ENCODE measurements at places on chromosomes 12 and 14.

GRCh38 chr14:48628870-48629269 lies 953.5 kb upstream of the MDGA2 start:
- DNase-seq: no peak

GRCh38 chr14:101369194-101369915 lies 191.9 kb upstream of the DIO3 start:
- no peak for DNase-seq

DNA sequence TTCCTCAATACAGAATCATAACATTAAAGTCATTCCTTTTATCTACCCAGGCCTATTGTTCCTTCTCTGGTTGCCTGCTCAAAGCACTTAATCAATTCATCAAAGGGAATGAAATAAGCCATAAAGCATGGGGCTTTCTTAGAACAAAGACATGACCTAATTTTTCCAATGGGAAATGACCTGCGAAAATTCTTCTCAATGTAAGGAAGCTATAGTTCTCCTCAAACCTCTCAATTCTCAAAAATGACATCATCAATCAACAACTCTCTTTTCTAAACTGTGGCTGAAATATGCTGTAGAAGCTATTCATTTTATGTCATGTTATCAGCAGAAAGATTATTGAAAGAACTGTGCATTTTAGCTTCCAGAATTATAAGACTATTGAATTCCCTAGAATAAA lies 116.0 kb upstream of the PTPRR start:
- DNase-seq: no peak

- no peak for DNase-seq
These were observed 12.8 kb downstream of the ZFYVE1 start for GRCh38 chr14:73014105-73014504.

DNA sequence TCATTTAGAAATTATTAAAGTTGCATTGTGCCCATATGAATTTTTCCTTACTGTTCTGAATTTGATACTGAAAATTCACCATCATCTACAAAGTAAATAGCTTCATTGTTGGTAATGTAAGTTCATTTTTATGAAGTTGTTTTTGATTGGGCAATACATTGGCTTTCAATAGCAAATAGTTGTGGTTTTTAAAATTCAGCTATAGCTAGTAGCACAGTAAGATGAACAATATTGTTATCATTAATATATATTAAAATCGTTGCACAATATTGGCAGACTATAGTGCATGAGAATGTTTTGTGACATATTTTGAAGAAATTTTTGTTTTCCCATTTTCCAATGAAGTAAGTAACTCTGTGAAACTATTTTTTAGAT lies 575.0 kb downstream of the PRKD1 start:
- DNase-seq: no peak

DNA sequence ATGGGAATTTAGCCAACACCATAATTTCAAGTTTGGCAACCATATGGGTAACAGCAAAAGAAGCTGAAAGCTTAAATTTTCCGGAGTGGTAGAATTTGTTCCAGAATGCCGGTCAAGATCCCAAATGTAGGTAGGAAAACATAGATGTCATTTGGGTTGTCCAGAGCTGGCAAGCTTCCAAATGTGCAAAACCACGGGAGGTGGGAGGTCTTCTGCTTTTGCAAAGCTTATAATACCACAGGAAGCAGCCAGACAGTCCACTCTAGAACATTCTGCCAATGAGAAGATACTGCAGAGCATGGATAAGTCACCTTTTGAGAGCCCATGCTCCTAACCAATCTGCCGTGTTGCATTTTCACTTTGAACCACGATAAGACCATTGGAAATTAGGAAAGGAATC lies 26.4 kb upstream of the BATF start:
- DNase-seq: no peak

GRCh38 chr12:115943310-115943629 lies 334.2 kb downstream of the MED13L start:
- DNase-seq: no peak

DNA sequence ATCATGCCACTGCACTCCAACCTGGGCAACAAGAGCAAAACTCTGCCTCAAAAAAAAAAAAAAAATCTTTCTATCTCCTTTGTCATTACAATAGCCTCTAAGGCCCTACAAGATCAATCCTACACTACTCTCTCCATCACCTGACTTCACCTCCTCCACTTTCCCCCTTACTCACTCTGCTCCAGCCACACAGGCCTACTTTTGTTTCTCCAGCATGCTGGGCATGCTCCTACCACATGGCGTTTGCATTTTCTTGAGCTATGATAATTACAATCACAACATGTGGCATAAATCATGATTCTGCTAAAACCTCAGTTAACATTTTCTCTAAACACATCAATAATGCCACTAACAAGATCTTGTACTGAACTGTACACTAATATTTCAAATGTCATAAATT lies 7.8 kb downstream of the PPP1R13B start:
- no peak for DNase-seq

GRCh38 chr12:41972196-41972595 lies 172.5 kb downstream of the GXYLT1 start:
- DNase-seq: no peak

GRCh38 chr12:114316076-114316475 lies 89.9 kb downstream of the TBX5 start:
- DNase-seq: no peak

DNA sequence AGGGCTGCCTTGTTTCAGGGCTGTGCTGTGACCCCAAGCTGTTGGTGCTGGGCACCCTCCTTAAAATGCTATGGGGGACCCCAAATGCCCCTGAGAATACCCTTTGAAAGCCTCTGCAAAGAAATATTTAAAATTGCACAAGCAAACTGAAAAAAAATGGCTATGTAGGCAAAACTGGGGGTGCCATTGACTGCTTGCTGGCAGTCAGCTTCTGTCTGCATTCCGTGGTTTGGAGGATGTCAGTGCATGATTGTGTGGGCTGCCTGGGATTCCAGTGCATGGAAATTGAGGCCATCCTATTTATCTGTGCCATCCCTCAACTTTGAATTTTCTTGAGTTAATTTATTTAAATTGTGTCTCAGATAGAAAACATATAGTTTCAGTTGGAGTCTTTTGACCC lies 113.7 kb upstream of the RTL1 start:
- peak; percentile 20 for DNase-seq

- DNase-seq: no peak
These were observed 14.4 kb downstream of the CHFR start for GRCh38 chr12:132872975-132873421.

- no peak for DNase-seq
These were observed 6.0 kb downstream of the TMCC3 start for GRCh38 chr12:94644141-94644979.

DNA sequence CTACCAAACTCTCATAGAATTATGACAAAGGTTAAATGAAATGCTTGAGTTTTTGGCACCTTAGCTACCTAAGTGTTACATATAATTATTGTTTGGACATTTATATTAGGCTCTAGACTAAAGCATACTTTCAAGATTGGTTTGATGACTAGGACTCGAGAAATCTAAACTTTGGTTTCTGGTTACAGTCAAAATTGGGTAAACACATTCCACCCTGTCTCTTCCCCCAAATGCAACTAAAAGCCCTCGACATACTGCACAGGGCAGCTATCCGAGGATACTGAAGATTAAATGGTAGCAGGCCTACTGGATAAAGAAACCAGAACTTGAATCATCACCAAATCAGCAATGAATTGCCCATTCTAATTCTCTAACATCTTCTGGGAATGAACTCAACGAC lies 369.1 kb downstream of the PRKD1 start:
- DNase-seq: no peak

GRCh38 chr12:105279460-105280056 lies 43.6 kb upstream of the APPL2 start:
- DNase-seq: no peak

DNA sequence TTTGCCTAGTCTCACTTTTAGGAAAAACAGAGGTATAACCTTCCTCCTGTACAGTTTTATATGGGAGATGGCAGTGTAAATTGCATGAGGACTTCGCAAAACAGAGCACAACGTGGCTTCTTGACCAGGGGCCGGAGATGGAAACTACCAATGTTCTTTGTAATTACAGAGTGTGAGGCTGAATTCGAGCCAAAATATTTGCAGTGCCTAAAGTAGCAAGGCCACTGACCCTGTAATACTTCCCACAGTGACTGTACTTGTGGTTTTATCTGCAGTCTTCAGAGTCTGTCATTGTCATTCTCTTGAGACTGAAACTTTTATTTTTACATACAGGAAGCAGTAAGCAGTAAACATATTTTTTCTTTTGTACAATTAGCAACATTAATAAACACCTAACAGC lies 98.9 kb downstream of the RERG start:
- no peak for DNase-seq

DNA sequence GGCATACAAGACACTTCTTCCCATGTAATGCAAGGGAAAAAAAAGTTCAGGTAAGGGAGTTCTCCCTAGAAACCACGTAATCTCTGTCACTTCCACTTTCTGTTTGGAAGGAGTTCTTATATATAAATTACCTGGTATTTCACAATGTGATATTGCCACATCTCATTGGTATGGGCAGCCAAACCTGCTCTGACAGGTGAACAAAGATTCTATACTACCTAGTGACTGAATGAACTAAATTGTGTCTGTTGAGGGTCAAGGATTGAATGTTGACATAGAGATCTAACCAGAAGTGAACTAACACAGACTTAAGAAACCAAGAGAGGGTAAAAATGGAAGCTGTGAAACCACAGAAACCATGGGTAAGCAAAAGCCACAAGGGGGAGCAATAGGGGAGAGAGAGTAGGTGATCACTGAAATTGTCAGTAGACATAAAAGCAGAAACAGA lies 161.3 kb downstream of the RPL10L start:
- DNase-seq: no peak

- DNase-seq: no peak
These were observed 1630.4 kb upstream of the SEL1L start for GRCh38 chr14:83164016-83164415.

- DNase-seq: no peak
These were observed 195.6 kb upstream of the SSTR1 start for GRCh38 chr14:38012056-38012455.

DNA sequence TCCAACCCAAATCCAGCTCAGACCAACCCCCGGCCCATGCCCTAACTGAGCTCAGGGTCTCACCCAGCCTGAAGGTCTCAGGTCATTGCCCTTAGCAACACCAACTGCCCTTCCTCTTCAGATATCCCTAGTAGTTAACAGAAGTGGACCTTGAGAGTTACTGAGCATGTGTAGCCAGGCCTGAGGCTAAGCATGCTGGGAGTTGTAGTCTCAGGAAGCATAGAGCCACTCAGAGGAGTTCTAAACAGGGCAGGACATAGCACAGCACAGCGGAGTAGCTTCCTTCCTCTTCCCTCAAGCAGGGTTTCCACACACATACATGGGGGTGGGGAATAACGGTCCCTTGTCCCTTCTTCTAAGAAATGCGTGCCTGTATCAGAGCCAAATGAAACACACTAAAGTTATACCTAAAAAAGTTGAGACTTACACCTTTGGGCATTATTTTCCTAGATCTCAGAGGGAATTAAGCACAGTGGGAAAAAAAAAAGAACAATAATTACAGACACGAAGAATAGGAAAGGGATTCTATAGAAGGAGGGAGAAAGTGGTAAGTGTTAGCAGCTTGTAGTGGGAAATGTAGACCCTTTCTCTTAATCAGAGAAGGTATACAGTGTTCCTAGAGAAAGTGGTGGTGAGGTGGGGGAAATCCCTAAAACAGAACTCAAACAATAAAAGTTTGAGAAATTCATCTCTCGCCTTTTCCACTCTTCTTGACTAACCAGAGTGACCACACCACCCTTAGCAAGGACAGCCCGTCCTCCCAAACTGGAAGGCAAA lies 4.4 kb downstream of the KMT2D start:
- DNase-seq: no peak

DNA sequence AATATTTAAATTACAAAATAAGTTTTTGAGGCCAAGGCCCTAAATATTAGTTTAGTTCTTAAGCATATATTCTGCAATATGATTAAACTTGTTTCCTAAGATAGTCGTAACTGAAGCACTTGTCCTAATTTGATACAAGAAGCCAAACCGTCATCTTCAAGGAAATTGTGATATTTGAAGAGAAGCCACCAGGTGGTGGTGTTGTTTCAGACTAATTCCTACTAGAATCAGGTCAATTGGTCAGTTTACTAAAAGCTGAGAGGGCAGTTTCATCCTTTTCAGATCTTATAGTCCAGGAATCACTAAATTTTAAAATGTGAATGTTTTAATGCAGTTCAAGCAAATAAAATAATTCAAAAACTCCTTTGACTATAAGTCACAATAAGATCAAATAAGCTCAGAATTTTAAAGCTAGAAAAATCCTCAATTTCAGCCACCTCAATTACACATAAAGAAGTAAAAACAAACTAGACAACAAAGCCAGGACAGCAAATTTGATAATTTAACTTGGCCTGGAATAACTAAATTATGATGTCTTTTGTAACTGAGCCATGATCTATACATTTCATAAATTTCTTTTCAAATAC lies 7.1 kb upstream of the ARL1 start:
- no peak for DNase-seq

- no peak for DNase-seq
These were observed 754 bp downstream of the KRT18 start for GRCh38 chr12:52949413-52950331.

GRCh38 chr12:82950356-82950755 lies 263.6 kb downstream of the TMTC2 start:
- DNase-seq: no peak

DNA sequence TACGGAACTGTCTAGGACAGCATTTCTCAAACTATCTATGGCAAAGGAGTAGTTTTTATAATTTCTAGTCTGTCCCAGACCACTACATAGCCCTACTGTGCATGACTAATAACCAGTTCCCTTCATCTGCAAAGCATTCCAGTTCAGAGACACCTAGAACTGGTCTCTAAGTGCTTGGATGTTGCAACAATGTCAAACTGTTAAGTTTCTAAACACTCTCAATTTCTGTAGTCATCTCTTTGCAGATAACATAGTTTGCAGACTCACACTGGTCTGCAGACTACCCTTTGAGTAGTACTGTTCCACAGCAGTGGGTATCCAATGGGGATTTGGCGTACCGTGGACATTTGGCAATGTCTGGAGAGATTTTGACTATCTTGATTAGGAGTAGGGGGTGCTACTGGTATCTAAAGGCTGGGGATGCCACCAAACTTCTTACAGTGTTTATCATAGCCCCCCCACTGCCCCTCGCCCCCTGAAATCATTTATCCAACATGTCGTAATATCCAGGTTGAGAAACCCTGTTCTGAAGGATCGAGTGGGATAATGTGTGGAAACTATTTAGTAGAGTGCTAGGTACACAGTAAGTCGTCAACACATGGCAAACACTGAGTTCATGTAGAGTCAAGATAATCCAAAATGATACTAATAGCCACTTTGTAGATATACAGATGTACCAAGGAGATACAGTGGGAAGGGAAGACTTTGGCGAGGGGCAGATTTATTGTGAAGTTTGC lies 1.7 kb downstream of the C12orf76 start:
- DNase-seq: no peak
